Hematopoietic multipotent progenitor cell treated with erythropoietin and hydrocortisone succinate and interleukin-3 and kit ligand, for 15 days (in vitro differentiated cells): ENCODE measurements at places on chromosomes 12 and 14.

GRCh38 chr14:82757776-82758175 lies 1224.1 kb upstream of the SEL1L start:
- no peak for DNase-seq

DNA sequence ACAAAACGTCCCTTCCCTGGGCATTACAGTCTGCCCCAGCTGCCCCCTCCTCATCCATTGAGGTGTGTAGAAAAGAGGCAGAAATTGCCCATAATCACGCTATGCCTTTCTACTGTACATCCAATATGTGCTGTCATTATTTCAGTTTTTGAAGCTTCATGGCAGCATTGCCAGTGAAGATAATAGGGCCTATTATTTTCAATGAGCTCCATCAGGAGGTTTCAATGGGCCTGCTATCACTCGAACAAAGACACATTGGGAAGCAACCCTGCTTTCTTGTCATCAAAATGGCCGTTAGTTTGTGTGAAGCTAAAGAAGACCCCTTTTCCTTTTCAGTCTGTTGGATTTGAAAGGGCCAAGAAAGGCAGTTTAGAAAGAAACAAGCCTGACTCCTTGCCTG lies 653.8 kb downstream of the NOVA1 start:
- no peak for DNase-seq

GRCh38 chr12:57031138-57031725 lies 14.9 kb upstream of the TAC3 start:
- DNase-seq = peak; percentile 32

- no peak for DNase-seq
These were observed 905 bp downstream of the CISTR start for GRCh38 chr12:53750812-53751335.

DNA sequence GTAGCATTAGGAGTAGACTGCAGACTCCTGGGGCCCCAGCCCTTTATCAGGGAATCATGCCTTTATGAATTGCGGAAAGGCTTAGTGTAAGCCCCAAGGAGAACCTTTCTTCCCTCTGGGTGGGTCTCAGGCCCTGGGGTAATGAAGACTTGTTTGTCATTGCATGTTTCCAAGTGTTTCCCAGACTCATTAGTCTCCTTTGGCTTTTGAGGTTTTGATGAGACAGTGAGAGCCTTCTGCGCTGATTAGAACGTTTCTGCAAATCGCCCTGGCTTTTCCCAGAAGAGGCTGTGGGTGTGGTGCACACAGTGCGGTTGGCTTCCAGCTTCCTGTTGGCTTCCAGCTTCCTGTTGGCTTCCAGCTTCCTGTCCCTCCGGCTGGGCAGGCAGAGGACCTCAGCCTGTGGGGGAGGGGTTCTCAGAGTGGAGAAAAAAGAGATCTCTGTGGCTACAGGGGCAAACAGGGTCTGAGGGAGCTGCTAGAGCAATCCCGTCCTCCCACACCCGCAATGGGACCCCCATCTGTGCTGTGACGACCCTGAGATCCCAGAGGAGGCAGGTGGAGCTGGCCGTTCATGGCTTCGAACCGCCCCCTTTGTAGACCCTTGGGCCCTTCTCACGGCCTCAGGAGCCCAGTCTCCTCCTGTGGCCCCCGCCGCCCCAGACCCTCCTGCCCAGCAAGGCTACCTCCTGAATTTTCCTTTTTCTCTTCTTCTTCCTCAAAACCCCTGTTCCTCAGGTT lies 42.1 kb downstream of the GPR68 start:
- DNase-seq = peak; percentile 33

GRCh38 chr12:118307069-118307954 lies 65.4 kb downstream of the TAOK3 start:
- DNase-seq = no peak
